ENCODE measurements at places on chromosomes 11 and 22.
A peak's percentile ranks its signal among the peaks of the same experiment; 100 is the strongest.

DNA sequence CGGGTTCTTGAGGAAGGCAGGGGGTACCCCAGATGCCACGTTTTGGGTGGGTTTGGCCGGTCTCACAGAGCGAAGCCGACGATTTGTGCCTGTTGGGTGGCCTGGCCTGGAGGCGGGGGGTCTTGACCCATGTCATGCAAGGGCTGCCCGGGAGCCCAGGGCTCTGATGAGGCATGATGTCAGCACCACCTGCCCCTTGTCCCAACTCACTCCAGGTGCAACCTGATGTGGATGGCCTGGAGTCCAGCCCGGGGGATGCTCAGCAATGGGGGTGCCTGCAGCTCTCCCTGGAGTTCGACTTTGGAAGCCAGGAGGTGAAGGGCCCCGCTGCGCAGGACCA lies 851 bp downstream of the SYT8 start:
- DNase-seq = no peak

DNA sequence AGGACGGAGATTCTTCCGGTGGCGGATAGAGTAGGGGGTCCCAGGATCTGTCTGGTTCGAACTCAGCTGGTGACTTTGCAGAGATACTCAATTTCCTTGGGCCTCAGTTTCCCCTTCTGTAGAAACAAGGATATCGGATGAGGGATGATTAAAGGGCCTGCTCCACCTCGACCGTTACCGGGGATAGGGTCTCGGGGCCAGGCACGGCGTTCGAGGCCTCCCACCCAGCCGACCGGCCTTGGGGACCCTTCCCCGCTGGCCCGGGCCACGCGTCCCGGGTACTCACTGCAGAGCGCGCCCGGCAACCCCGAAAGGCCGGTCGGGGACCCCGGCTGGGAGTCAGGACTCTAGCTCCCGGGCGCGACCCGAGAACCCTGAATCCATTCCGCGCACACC lies 321 bp downstream of the RHBDD3 start:
- no peak for DNase-seq

GRCh38 chr11:34234086-34234740 lies 123.6 kb downstream of the ABTB2 start:
- peak; percentile 30 for DNase-seq

DNA sequence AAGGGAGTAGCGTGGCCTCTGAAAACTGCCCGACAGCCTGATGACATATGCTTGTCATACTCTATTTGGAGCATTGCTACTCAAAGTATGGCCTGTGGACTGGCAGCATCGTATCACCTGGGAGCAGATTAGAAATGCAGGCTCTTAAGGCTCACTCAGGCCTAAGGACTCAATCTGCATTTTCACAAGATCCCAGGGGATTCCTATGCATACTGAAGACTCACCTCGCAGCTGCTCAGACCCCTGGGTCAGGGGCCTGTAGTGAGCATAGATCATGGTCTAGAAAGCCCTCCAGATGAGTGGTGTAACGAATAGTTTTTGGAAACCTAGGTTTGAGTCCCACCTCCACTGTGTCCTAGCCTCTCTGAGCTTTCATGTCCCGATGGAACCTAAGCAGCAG lies 126.3 kb downstream of the FEZ1 start:
- no peak for DNase-seq

Measured in OCI-M1 (cell line).